AG10803 (cell line): ENCODE measurements at places on chromosomes 3 and 15.

DNA sequence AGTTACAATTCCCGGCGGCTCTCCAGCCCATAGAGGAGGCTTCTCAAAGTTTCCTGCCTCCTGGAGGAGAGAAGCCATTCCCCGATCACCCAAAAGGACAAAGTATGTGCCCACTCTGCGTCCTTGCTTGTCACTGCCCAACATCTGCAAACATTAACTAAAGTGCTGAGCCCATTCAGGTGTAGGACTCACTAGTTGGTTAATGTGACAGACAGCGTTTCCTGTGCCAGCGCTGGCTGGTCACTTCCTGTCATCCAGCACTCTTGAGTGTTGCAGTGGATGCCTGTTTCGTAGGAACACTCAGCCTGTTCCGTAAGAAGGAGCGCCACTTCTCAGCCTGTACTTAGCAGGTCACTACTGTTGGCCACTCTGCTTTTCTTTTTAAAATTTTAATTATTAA, 100.3 kb downstream of the APBA2 start:
- DNase-seq: no peak

DNA sequence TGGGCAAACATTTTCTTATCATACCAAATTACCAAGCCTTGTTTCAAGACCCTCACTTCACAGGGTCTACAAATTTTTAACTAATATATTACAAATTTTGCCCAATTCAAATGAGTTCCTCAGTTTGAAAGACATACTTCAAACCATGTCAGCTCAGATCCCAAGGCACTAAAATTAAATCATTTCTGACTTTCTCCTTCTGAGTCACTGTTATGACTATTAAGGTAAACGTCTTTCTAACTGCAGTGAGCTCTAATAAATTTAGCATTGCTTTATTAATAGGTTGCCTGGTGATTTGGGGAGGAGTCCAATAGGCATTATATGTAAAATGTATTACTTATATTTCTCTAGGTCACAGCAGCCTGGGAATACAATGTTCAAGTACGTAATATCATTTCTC, 158.2 kb upstream of the ARHGEF26 start:
- no peak for DNase-seq

GRCh38 chr3:17442332-17443049, 299.9 kb downstream of the TBC1D5 start:
- no peak for DNase-seq

- DNase-seq: no peak
Observed at GRCh38 chr3:156412600-156412999, 142.3 kb downstream of the SSR3 start.

GRCh38 chr3:152595975-152596821, 238.7 kb upstream of the P2RY1 start:
- peak; percentile 87 for DNase-seq

DNA sequence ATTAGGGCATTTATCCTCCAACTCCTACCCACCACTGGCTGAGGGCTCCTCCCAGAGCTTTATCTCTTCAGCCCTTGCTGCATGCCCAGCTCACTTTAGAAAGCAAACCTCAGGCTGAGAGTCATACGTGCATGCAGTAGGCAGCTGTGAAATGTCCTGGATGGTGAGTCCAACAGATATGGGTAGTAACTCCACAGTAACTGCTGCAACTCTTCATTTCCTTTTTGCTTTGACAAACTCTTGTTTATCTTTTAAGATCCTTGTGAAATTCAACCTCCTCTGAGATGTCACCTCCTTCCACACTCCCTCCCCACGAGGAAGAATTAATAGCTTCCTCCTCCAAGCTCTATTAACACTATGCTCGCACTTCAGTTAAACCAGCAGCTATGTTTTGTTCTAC, 35.9 kb upstream of the CTNNB1 start:
- no peak for DNase-seq

DNA sequence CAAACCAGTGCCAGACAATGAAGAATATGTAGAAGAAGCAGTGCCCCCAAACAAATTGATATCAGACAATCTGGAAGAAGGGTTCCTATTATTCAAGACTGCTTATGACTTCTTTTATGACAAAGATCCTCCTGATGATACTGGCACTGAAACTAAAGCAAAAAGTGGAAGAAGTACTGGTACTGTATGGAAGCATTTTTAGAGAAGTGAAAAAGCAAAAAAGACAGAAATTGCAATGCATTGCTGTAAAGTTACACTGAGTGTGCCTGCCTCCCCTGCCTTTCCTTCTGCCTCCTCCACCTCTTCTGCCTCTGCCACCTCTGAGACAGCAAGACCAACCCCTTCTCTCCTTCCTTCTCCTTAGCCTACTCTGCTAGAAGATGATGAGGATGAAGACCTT, 167.6 kb downstream of the PLCL2 start:
- no peak for DNase-seq

DNA sequence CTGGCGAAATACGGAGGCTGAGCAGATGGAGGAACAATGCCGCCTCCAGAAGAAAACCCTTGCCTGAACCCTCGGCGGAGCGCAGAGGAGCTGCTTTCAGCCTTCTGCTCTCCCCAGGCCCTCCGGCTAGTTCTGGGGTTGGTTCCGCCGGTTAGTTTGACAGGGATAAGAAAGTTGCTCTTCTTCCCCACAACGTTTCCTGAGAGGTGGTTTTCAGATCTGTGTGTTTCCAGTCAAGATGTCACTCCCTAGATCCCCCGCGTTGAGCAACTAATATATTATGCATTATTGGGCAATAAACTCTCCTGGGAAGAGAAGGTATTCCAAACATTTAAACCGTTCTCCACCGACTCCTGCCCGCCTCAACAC, 551 bp downstream of the NLGN1 start:
- DNase-seq: peak; percentile 61

DNA sequence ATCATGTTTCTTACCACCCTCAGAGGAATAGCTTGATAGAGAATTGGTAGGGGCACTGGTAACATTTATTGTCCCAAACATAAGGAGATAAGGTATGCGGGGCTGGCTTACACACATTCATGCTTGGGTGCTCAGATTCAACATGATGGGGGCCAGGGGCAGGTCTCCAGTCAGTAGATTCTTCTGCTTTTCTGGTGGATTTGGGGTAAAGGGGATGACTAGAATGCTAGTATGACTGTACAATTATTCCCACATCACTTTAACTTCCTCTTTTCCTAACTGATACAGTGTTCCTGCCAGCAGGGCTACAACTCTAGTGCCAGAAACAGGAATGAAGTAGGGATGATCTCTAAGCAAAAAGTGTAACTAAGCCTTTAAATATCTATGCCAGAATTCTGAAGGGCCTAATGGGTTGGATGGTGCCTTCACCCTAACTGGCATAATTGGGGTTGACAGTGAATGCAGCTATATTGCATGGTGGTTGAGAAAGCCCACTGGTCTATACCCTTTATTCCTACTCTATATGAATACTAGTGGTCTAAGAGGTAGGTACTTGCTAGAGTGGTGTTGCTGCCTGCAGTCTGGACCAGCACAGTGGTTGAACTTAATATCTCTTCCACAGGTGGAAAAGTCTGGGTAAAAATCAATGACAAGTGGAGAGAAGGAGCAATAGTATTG, 117.4 kb downstream of the IL12A start:
- DNase-seq: no peak

- no peak for DNase-seq
Observed at GRCh38 chr3:61730577-61731231, 169.3 kb downstream of the PTPRG start.

DNA sequence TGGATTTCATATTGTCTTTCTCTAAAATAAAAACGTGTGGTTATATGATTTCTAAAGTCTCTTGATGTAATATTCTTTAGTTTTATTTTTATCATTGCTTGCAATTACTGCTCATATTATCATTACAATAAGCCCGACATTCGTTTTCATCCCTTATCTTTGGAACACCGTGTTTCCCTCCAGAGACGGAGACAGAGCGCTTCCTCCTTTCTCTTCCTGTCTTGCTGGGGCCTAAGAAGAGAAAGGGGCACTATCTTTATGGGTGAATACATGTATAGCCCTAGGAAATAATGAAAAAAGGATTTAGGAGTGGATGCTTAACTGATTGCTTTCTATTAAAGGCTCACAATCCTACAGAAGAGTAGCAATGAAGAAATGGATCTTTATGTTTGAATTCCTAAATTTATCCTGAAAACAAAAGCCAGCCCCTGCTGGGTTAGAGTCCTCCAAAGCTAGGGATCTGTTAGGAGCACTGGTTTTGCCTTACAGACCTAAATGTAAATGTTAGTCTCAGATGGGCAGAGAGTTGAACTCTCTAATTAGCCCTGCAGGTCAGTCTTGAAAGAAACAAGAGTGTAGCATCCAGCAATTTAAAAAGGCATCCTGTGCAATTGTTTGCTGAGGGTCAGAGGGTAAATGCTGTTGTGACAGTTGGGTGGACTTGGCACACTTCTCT, 145.1 kb downstream of the TP63 start:
- no peak for DNase-seq

DNA sequence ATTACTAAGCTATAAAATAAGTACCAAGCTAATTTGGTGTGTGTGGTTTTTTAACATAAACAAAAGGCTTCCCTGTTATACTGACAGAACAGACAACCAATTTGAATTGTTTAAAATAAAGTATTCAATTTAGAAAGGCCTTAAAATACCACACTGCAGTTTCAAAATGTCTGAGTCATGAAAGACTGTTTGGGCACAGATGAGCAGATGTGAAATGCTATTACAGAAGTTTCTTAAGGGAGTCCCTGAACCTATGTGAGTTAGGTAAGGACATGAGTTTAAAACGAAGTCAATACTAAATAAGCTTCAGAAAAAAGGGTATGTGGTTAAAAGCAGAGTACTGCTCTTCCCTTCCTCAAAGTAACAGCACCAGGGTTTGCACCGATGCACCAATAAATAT, 69.7 kb upstream of the SETMAR start:
- no peak for DNase-seq

GRCh38 chr3:18740631-18741583, 315.8 kb upstream of the SATB1 start:
- no peak for DNase-seq

GRCh38 chr3:60932643-60933042, 318.6 kb downstream of the FHIT start:
- DNase-seq: peak; percentile 2

GRCh38 chr3:35624698-35625097, 14.6 kb upstream of the ARPP21 start:
- DNase-seq: no peak

DNA sequence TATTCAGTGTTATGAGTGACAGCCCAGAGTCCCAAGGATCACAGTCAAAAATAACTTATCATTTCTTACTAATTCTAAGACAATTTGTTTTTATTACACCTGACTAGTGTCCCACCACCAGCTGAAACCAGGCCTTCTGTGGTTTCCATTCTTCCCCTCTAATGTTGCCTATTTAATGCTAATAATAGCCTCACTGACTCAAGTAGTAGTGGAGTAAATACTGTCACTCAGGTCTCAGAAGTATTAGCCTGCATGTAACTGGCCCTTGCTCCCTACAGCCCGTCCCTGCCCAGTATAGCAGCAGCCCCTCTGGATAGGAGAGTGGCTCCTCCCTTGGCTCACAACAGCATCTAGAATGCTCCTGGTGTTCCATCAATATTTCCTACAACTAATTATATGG, 665.5 kb downstream of the NTRK3 start:
- DNase-seq: no peak

DNA sequence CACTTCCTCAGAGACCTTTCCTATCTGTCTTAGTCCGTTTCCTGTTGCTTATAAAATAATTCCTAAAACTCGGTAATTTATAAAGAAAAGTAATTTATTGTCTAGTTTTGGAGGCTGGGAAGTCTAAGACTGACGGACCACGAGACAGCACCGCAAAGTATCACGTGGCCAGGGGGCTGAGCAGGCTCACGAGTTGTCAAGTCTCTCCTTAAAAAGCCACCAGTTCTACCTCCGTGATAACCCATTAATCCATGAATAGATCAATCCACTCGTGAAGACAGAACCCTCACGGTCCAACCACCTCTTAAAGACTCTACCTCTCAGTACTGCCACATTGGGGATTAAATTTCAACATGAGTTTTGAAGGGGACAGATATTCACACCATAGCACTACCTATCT, 821 bp downstream of the LINS1 start:
- DNase-seq: no peak

- DNase-seq: no peak
Observed at GRCh38 chr3:58202917-58203360, 7.8 kb downstream of the DNASE1L3 start.

DNA sequence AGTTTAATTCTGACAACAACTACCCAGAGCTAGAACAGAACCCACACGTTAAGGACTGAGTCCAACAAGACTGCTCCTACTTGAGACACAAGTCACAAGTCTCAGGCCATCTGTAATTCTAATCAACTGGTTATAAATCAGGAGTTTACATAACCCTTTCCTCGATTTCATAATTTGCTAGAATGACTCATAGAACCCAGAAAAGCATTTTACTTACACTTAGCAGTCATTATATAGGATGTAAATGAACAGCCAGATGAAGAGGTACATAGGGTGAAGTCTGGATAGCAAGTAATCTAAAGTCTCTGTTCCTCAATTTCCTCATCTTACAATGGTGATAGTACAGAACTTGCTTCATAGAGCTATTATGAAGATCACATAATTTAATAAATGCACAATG, 1018.2 kb downstream of the DIPK2A start:
- DNase-seq: no peak

DNA sequence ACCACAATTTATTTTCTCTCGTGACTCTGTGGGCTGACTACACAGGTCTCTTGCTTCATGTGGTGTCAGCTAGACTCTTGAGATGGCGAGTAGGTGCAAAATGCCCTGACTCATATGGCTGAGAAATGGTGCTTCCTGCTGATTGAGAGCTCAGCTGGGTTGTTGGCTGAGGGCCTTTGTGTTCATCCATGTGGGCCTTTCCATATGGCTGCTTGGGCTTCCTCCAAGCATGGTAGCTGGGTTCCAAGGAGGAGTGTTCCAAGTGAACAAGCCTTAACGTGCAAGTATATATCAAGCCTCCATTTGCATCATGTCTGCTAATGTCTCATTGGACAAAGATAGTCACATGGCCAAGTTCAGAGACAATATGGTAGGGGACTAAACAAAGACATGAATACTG, 164.0 kb downstream of the PDCD6IP start:
- no peak for DNase-seq

GRCh38 chr3:38558864-38559263, 62.7 kb downstream of the EXOG start:
- DNase-seq: no peak

DNA sequence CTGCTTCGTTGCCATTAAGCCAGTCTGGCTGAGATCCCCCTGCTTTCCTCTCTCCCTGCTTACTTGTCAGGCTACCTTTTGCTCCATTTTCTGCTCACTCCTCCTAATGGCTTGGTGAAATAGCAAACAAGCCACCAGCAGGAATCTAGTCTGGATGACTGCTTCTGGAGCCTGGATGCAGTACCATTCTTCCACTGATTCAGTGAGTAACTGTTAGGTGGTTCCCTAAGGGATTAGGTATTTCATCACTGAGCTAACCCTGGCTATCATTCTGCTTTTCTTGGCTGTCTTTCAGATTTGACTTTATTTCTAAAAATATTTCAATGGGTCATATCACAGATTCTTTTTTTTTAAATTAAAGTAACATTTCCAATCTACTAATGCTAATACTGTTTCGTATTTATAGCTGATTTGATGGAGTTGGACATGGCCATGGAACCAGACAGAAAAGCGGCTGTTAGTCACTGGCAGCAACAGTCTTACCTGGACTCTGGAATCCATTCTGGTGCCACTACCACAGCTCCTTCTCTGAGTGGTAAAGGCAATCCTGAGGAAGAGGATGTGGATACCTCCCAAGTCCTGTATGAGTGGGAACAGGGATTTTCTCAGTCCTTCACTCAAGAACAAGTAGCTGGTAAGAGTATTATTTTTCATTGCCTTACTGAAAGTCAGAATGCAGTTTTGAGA, 25.0 kb downstream of the CTNNB1 start:
- DNase-seq: peak; percentile 88

- DNase-seq: no peak
Observed at GRCh38 chr15:83018436-83018835, 7.0 kb upstream of the C15orf40 start.
